Brain microvascular endothelial cell (primary cell): ENCODE measurements at places on chromosomes 6 and 20.

GRCh38 chr20:38073307-38074071, 39.9 kb downstream of the RPRD1B start:
- DNase-seq: peak; percentile 95

- no peak for DNase-seq
Measured at GRCh38 chr6:124999105-124999764, 37.0 kb downstream of the RNF217 start.

DNA sequence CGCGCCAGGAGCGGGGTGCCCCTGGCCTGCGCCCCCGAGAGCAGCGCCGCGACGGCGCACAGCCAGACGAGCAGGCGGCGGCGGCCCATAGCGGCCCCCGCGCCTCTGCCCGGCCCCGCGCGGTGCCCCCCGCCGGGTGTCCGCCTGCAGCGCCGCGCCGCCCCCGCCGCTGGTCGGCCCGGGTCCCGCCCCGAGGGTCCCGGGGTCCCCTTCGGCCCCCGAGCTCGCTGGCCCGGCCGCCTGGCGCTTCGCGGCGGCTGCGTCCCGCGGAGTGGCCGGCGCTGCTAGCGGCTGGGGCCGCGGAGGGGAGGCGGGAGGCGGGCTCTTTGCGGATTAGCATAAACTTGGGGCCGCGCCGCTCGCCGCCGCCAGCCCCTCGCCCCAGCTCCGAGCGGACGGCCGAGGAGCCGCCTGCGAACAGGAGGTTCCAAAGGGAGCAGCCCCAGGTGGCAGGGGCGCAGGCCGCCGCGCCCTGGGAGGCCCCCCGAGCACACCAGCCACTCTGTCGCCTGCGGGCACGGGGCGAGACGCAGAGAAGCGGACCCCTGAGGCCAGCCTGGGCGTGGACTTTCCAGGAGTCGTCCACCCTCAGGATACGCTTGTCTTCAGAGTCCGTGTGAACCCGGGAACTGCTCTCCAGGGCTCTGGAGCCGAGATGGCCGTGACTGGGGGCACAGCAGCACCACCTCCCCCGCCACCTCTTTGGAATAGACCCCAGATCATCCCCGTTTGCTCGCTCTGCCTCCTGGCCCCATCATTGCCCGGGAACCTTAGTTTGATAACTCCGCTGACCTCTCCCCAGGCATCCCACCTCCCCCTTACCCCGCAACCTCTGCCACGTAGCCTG, at the start of gene EMILIN3:
Gene EMILIN3, minus strand, starts transcription at position 273 of the 847 bp plus-strand sequence. Its CDS starts 184 bp downstream, at position 89.
- DNase-seq: no peak

DNA sequence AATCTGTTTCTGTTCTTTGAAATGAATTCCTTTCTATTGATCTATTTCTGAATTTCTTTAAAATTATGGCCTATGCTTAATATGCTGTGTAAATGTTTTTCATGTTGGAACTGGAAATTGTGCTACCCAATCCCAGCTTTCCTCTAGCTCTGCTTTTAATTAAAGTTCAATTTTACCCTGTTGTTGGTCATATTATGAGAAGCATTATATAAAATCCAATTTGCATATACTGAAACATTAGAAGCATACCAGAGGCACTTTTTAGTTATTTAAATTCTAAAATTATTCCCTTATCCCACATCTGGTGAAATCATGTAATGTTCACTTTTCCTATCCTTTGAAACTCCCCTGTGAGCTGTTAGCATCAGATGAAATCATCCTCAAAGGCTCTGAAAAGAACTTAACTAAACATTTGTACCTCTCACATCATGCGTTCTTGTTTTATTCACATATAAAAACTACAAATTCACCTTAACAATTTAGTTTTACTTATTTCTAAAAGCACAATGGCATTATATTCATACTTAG, 160.6 kb upstream of the COL21A1 start:
- DNase-seq: no peak

- DNase-seq: peak; percentile 72
Measured at GRCh38 chr6:142187209-142187608, 40.1 kb downstream of the VTA1 start.

GRCh38 chr6:32462609-32463008, 22.9 kb downstream of the HLA-DRA start:
- DNase-seq: no peak

DNA sequence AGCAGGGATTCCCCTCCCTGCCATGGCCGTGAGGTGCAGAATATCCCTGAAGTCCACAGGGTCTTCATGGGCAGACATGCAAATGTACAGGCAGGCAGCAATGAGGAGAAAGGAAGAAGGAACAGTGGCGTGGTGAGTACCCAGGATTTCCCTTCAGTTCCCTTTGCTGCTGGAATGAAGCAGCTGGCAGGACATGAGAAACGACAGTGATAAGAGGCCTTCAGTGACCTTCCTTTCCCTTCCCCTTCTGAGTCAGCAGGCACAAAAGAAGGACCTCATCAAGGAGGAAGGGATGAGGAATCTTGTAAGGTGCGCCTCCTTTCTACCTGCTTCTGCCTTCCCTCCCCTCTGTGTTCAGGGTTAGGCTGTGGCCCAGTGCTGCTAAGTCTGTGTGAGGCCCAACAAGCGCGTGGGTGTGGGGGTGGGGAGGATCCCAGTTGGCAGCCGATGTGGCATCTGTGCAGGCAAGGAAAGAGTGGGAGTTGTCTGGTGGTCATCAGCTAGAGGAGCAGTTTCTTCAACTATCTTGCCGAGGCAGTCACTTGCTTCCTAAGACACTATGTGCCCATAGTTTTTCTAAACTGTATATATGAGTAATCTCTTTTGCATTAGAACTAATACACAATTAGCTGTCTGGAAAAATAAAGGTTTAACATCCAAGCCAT, 29.5 kb upstream of the FBXO9 start:
- no peak for DNase-seq

- no peak for DNase-seq
Measured at GRCh38 chr20:21947406-21947805, 241.9 kb downstream of the PAX1 start.

DNA sequence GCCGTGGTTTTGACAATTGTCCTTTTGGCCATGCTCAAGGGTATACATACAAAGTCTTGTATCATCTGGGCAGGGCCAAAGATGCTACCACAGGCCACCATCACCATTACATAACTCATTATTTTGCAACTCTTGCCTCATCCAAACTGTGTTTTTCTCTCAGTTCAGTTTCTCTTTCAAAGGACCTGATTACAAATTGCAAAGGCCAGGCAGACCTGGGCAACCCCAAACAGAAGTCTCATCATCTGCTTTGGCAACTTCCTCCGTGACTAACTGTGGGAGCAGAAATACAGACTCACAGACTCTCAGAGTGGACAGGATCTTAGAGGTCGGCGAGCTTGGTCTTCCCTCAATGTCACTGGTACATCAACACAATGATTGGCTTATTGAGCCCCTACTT, 117.8 kb upstream of the NEDD9 start:
- no peak for DNase-seq

DNA sequence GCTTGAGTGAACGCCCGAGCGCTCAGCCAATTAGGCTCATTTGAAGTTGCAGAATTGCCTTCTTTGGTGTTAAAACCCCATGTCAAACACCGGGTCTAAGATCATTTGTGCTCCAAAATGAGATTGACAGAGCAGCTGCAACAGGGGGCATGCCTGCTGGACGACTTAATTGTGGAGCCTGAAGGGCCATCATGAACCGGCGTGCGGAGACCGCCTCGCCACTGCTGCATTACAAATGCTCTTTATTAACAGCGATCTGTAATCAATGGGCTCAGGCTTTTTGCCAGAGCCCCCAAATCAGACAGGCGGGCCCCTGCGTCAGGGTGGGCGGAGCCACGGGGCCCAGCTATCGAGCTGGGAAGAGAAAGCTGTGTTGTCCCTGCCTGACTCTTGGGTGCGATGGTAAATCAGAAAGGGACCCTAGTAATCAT, 183.2 kb downstream of the SIM1 start:
- no peak for DNase-seq

GRCh38 chr6:48624631-48625030, 513.6 kb upstream of the PTCHD4 start:
- no peak for DNase-seq

GRCh38 chr6:113248532-113248931, 608.6 kb upstream of the MARCKS start:
- DNase-seq: no peak

- no peak for DNase-seq
Measured at GRCh38 chr6:15937602-15938001, 191.3 kb upstream of the MYLIP start.

- DNase-seq: no peak
Measured at GRCh38 chr6:144633886-144634285, 348.8 kb downstream of the UTRN start.

- DNase-seq: peak; percentile 70
Measured at GRCh38 chr6:72787391-72788031, 165.6 kb downstream of the KCNQ5 start.

DNA sequence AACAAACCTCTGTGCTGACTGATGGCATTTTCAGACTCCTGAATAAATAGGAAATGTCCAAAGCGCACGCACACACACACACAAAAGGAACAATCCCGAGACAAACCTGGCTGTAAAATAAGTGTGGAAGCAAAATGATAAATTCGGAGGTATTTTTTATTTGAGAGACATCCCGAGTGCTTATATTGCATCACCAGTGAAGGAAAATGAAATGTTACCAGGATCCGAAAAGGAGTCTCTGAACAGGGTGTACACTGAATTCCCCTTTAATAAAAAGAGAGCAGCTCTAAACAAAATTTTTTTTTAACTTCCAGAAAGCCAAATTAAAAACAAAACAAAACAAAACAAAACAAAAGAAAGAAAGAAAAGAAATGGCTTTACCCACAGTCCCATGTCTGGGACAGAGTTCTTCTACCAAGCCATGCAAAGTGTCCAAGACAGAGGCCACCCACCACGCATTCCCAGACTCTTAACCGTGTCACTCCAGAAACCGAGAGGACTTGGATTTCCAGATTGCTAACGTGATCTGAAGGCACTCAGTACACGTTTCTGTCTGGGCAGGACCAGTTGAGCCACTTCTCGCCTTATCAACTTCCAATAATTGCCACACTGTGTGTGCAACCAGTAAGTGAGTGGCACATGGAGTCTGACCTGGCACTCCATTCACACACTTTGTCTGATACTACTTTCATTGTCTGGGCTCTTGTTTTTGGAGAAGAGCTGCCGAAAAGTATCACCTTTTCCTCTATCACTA, 817 bp downstream of the ME1 start:
- peak; percentile 49 for DNase-seq

DNA sequence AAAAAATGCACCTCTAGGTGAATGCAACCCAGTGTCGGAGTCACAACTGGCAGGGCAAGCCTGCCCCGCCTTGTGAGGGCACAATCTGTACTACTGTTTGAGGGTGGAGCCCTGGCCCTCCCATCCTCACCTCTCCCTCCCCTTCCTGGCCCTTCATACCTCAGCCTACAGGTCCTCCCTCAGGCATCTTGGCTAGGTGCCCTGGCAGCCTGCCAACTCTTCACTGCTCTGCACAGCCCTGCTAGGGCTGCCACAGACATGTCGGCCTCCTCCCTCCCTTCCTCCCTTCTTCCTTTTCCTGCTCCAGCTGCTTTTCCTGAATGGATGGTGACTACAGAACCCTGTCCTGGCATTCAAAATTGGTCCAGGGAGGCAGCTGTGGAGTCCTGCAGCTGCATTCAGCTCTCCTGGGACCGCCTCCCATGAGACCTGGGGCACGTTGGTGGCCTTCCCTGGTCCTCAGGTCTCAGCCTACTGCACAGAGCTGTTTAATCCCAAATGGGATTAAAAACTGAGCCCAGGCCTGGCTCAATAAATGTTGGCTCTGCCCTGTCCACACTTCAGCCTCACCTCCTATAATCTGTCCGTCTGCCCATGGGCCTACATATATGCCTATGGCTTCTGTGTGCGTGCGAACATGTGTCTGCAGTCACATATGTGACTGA, 52.7 kb downstream of the CDH22 start:
- DNase-seq: no peak
